ENCODE measurements at places on chromosomes 3 and 15.

DNA sequence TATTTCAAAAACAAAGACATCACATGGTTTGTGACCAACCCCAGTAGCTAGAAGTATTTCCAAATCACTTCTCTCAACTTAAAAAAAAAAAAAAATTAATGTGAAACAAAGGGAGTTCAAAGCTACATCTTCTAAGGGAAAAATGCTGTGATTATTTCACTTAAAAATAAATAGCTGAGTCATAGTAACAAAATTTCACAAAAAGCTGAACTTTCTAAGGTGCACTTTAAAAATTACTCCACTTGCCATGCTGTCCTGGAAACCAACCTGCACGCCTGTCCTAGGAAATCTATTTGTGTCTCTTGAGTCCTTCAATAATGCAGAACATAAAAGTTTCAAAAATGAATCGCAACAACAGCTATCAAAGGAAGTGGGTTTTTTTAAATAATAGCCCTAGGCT is 1.8 kb downstream of the ACAP2 start:
- no peak for DNase-seq

- no peak for DNase-seq
Observed at GRCh38 chr3:46491089-46492070, 6.4 kb upstream of the RTP3 start.

DNA sequence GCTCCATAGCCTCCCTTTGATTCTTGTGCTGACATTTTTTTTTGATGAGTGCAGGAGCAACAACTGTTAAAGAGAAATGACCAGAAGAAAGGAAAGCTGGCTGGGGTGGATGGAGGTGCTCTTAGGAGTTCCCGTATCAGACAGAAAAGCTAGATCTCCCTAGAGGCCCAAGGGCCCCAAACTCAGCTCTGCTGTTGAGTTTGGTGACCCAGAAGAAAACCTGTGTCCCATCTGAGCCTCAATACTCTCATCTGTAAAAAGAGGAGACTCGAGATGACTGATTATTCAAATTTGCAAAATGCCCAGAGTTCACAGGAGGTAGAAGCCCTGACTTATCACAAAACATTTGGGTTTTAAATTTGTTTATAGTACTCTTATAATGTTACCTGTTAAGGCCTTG is 142.4 kb downstream of the TIGIT start:
- no peak for DNase-seq

DNA sequence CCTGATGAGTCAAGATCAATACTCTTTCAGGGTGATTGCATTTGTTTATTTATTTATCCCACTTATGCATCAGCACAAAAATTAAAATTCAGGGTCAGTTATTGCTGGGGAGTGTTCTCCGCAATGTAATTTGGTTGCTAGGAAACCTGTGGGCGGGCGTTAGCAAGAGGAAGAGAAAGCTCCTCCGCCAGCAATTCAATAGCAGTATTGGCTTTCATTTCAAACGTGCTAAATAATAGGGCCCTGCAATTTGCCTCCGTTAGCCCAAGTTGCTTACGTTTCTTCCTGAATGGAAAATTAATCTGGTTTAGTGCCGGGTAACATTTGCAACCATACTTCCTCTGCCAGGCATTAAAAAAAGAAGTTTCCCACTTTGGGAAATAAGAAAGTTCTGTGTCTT is 35.5 kb upstream of the PLCL2 start:
- DNase-seq = no peak

- no peak for DNase-seq
Observed at GRCh38 chr3:194249323-194250097, 101.6 kb downstream of the CPN2 start.

- DNase-seq = no peak
Observed at GRCh38 chr15:87631775-87632174, 624.8 kb downstream of the NTRK3 start.

DNA sequence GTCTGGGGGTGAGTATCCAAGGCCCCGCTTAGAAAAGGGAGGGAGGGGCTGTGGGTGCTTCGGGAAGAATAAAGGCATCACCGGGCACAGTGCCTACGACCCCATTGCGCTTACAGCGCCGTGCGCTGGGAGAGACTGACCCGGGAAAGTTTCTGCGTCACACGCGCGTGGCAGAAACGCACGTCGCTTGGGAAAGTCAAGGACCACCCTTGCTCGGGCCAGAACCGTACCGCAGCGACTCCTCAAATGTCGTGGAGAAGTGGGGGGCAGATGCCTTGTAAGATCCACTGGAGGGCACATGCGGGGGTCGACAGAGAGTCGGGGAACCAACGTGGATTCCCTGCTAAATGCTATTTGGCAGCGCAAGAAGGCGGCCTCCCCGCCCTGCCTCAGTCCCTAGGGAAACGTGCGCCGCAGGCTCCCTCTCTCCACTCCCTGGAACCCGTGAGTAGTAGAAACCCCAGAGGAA is 2.4 kb downstream of the ADAMTS9 start:
- peak; percentile 74 for DNase-seq

GRCh38 chr3:143288944-143289343 is 169.4 kb downstream of the CHST2 start:
- DNase-seq = no peak

DNA sequence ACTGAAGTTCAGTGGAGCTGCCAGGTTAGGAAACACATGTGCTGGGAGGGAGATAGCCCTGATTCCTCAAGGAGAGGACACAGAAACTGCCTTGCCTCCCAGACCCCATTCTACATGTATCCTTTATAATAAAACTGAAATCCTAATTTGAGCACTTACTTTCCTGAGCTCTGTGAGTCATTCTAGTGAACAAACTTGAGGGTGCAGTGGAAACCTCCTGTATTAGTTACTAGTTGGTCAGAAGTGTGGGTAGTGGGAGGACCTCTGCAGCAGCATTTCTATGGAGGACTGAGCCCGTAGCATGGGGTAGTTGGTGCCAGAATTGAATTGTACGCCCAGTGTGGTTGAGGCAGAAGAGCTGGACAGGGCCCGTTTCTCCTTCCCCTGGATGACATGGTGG is 23.9 kb downstream of the ATP1B3 start:
- DNase-seq = no peak

GRCh38 chr15:58548308-58549012 is 116.7 kb downstream of the LIPC start:
- no peak for DNase-seq

GRCh38 chr3:56075089-56075488 is 393.2 kb downstream of the ERC2 start:
- no peak for DNase-seq

DNA sequence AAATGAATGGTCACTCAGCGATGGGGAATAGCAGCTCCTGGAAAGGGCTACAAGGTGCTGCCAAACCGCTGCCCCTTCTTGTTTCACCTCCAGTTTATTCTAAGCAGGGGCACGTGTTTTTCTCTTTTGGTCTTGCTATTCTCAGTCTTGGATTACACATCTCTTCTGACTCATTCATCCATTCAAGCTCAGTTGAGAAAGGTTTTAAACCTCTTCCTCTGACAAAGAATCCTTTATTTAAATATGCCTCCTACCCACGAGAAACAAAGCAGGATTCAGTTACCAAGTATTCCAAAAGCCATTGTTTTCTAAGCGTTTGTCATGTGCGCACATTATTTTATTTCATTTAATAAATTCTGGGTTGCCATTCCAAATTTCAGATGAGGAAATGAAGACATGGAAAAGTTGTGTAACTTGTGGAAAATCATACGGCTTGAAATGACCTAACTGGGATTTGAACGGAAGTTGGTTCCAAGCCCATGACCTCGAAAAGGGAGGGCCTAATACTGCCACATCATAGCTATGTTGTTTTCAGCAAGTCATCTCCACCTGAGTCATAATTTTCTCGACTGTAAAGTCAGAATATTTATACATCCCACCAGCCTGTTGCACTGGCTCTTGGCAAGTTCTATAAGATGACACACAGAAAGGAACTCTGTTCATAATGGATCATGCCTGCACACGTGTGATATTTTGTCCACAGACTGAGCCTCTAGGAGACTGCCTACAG is 292.0 kb upstream of the SLCO3A1 start:
- DNase-seq = no peak

DNA sequence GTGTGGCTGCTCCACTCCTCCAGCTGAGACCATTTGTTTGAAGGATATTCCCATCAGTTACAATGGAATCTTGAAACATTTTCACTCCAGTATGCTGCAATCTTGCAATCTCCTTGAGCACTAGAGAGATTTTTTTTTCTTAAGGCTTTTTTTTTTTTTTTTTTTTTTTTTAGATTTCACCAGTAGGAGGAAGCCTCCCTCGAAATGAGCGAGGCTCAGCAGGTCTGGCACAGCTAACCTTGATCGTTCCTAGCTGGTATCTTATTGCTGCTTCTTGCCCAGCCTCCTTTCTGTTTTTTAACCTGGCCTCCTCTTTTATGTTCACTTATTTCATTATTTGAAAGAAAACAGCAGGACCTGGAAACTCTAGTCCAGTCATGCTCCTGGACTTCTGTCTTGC is 48.1 kb downstream of the RAP2B start:
- DNase-seq = no peak

DNA sequence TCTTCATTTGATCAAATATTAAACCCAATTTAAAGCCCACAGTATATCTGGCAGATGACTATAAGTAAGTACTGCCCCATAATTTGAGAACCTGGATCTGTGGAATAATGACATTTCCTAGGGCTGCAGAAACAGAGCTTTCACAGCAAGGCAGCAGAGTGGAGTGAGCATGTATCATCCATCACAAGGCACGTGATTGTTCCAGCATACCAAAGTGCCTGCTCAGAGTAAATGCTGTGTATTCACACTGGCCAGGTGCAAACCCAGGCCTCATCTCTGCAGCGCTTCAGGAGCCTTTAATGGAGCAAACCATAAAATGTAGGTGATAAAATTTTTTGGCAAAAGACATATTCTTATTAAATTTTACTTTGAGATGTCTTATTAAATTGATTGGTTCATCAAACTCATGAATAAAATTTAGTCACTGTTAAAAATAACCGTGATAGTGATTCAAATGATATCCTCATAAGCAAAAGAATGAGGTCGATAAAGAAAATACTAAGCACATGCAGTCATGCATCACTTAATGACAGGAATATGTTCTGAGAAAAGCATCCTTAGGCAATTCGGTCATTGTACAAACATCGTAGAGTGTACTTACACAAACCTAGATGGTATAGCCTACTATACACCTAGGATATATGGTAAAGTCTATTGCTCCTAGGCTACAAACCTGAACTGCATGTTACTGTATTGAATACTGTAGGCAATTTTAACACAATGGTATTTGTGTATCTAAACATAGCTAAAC is 99.3 kb upstream of the SLC24A5 start:
- no peak for DNase-seq

- DNase-seq = no peak
Observed at GRCh38 chr3:30835667-30836066, 58.8 kb downstream of the GADL1 start.

DNA sequence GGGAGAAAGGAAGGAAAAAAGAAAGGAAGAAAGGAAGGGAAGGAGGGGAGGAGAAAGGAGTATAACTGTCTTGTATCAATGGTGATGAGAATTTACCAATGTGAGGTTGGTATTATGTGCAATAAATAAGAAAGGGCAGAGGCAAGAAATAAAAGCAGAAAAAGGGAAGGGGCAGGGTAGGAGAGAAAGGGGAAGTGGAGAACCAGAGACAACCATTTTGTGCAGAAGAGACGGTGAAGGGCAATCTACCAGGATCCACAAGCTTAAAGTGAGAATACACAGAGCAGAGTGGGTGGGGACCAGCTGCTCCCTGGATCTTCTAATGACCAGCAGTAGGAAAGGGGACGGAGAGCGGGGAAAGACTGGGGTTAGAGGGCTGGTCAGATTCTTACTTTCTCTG is 106.9 kb upstream of the SLCO2A1 start:
- no peak for DNase-seq

- no peak for DNase-seq
Observed at GRCh38 chr3:99633887-99634558, 4.4 kb upstream of the COL8A1 start.

DNA sequence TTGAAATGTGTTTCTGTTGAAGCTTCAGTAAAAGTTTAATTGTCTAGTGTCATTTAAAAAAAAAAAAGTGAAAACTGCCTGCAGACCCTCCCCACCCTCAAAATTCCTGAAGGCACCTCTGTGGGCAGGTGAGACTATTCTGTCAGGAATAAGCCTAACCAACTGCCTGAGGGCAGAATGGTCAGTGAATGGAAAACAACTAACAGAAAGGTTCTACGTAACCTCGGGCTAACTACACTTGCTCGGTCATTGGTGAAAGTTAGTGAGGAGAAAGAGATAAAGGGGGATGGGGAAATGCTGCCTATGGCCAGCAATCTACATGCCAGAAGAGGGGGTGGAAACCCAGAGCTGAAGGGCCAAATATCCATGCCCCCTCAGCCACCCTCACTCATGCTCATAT is 108.6 kb upstream of the SLC24A5 start:
- DNase-seq = no peak

DNA sequence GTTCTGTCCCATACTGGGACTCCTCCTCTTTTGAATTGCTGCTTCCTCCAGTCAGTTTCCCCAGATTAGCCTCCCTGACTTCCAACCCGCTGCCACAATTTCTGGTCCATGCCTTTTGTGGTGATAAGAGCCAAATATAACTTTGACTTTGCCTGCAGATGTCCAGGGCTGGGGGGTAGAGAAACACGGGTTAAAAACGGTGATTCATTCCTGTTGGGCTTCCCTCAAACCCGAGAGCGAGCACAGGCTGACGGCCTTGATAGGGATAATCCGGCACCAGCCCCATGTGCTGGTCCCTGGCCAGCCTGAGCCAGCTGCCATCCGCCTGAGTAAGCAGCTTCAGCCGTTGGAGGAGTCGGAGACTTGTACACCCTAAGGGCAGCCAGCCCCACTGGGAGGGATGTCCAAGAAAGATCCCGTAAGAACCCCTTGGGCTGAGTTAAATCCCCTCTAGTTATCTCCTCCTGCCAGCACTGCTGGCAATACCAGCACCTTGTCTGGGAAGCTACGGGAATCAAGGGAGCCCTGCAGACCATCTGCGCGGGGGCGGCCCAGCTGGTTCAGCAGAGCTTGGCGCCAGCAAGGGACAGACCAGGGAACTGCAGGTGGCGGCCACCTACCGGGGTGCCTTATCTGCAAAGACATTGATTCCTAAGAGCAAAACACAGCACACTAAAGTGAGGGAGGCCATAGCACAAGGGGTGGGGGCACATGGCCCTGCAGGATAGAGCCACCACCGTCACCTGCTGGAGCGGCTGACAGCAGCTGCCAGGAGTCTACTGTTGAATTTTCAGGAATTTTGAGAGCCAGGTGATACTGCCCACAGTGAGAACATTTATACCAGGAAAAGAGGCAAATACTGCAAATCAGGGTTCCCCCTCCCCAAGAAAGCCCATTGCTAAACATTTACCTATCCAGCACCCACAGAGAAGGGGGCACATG is 18.1 kb downstream of the CSPG4 start:
- peak; percentile 95 for DNase-seq

DNA sequence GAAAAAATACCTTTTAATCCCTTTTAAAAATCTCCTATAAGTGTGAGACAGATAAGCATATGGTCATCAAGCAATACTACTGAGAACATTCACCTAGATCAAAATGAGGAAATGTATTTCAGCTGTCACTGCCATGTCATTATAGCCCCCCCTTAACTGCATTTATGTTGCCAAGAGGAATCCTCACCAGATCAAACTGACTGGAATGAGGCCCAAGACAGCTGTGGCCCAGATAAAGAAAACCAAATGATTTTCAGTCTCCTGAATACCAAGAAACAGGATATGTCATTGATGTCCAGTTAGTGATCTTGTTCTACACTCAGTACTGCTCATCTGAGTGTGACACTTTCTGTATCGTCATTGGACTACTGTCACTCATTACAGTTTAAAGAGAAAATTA is 35.1 kb upstream of the CPB1 start:
- DNase-seq = no peak
